ENCODE measurements at places on chromosomes 13 and 19. TPM values are rescaled to one million over a fixed set of nuclear protein-coding genes. Genes with fewer than 3 reads are reported as not detected.

The ZNF302 gene
- 11.8 TPM for total RNA-seq

The IGFL3 gene
- total RNA-seq, result not detected

The KLK12 gene
- total RNA-seq, result not detected

The POLR1G gene
- 5.4 TPM for total RNA-seq

The CRX gene
- not detected for total RNA-seq

The LGALS7 gene
- total RNA-seq, result not detected

The PCDH9 gene
- total RNA-seq, result 12.9 TPM

The CEACAM16 gene
- not detected for total RNA-seq
